ENCODE measurements at places on chromosomes 5 and 9.

DNA sequence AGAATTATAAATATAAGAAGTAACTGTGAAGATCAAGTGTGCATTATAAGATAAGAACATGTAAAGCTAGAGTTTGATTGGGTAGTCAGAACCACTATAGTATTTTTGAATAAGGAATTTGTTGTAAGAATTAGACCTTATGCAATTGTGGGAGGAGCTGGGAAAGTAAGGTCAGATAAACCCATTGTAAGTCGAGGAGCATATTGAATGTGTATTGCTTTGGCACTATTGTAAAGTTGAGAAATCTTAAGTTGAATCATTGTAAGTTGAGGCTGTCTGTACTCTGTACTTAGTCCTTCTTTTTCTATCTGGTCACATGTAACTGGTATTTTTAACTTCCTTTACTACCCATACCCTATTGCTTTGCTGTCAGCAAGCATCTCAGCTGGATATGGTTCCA, 158.7 kb downstream of the CCDC171 start:
- DNase-seq = no peak

GRCh38 chr5:54344653-54345052, 34.3 kb upstream of the ARL15 start:
- DNase-seq = no peak

DNA sequence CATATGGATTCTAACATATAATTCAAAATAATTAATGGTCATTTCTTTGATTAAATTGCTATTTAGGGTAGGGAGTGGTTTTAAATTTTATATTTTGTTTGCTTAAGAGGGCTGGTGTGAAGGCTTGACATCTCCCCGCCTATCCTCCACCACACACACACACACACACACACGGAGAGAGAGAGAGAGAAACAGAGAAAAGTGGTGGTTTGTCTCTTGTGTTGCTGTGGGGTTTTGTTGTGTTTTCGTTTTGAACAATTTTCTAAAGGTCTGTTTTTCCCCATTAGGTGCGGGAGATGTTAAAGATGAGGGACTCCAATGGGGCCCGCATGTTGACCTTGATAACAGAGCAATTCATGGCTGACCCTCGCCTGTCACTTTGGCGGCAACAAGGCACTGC, 161.9 kb downstream of the ZSWIM6 start:
- DNase-seq = no peak

GRCh38 chr5:55232985-55233928, at the start of gene CCNO:
TSS of gene CCNO (minus strand) at chr5:55233608. CDS start at chr5:55233523, 85 bp downstream.
- peak; percentile 83 for DNase-seq

GRCh38 chr9:6428940-6429889, 16.2 kb downstream of the UHRF2 start:
- DNase-seq = no peak

DNA sequence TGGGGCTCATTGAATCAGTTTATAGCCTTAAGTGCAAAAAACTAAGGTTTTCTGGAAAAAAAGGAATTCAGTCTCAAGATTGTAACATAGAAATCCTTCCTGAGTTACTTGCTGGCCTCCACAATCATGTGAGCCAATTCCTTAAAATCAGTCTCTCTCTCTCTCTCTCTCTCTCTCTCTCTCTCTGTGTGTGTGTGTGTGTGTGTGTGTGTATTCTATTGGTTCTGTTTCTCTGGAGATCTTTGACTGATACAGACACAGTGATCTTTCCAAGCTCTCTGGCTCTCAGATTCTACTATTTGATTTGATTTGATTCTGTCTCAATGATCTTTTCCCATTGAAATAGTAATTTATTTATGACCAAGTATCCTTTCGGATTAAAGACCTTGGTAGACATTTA, 74.6 kb downstream of the CFAP95 start:
- no peak for DNase-seq

- no peak for DNase-seq
Measured at GRCh38 chr5:94623011-94623410, 4.5 kb downstream of the SLF1 start.

- DNase-seq = no peak
Measured at GRCh38 chr9:85332487-85332886, 409.3 kb downstream of the AGTPBP1 start.

- no peak for DNase-seq
Measured at GRCh38 chr5:50767588-50767987, 101.2 kb downstream of the PARP8 start.

DNA sequence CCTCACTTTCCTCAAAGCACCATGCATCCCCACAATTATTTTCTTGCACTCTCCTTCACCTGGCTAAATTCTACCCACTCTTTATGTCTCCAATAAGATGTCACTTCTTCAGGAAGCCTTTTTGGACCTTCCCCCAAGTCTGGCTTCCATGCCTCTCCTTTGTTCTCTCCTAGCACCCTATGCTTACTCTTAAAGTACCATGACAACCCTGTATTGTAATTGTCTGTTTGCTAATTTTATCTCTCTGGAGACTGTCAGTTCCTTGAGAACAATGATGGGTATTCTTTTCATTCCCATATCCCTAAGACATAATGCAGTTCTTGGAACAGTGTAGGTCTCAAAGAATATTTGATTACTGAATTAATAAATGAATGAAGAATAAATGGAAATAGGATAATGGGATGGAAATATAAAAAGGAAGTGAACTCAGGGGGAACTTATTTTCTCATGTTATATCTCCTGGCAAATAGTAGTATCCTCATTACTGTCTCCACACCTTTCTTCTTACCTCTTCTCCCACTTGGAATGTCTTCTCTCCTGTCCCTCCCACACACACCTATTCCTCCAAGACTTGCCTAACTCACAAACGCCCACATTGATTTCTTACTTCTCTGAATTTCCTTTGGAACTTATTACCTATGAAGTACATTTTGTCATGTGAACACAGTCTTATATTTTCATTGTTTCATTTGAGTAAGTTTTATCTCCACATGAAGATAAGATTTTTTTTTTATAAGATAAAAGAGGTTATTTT, 499.1 kb downstream of the NFIB start:
- no peak for DNase-seq

- DNase-seq = no peak
Measured at GRCh38 chr9:36834736-36835135, 199.3 kb downstream of the PAX5 start.

DNA sequence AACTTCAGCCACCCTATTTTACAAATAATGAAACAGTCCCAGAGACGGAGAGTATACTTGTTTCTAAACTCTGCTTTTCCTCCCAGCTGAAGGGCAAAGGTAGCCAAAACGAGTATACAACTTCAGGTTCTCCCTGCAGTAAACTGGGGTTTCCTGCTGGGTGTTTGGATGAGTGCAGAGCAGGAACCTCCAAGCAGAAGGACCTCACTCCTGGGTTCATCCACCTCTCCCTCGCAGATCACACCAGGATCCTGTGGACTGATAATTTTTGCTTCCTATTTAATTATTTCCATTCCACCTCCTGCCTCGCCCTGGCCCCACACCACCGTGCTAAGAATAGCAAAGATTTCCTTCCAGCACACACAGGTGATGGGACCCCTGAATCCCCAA, 2.0 kb upstream of the FOXB2 start:
- DNase-seq = no peak

- peak; percentile 57 for DNase-seq
Measured at GRCh38 chr5:66821688-66822429, 225.7 kb downstream of the MAST4 start.

DNA sequence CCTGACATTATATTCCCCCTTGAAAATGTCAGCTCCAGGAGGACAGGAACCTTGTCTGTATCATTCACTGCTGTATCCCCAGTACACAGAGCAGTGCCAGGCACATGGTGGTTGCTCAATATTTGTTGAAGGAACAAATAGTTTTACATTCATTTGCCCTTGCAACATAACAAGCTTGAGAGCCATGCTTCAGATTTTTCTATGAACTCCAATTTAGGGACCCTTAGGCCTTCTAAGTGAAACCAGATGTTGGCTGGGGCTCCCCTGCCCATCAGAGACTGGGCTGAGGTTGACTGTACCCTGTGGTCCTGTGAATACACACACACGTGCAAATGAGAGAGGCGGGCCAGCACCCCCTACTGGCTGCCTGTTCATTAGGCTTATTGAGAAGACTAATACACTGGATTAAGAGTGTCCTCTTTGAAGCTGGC, 214.9 kb upstream of the WWC1 start:
- peak; percentile 22 for DNase-seq

GRCh38 chr9:115849679-115850412, 303.7 kb upstream of the PAPPA start:
- DNase-seq = no peak

GRCh38 chr5:100890461-100891008, 12.5 kb downstream of the ST8SIA4 start:
- DNase-seq = no peak

GRCh38 chr5:149765932-149766331, 35.8 kb downstream of the PPARGC1B start:
- no peak for DNase-seq

DNA sequence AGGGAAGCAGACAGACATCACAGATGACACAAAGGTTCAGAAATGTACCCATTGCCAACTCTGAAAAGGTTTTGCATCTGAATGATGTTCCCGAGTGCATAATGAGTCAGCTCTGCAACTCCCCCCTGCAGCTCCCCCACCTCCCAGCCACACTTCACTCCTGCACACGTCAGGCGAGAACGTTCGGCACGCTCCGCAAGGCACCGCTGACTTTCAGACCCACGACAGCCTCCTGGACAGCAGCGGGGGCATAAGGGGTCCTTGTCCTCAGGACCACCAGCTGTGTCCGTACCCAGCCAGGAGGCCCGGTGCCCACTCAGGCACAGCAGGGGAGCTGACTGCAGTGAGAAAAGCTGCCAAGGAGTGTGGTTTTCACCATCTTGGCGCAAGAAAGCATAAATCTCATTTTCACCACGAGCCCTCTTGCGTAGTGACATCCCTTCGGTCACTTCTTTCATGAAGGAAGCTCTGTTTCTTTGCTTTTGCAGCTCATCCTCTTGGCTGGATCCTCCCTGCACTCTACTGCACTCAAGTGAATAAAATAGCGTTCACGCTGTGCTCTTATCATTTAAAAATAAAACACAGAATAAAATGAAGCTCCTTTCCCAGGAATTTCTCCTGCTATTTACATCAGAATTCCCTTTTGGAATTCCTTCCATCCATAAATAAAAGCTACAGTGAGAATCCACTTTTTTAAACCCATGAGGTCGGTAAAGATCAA, 9.9 kb downstream of the GFPT2 start:
- DNase-seq = no peak

GRCh38 chr5:79974886-79975285, 16.2 kb downstream of the MTX3 start:
- no peak for DNase-seq

GRCh38 chr5:62431735-62432620, 19.4 kb downstream of the IPO11 start:
- no peak for DNase-seq

- DNase-seq = no peak
Measured at GRCh38 chr5:72379936-72380335, 59.8 kb downstream of the PTCD2 start.

GRCh38 chr5:124995421-124995820, 249.0 kb upstream of the ZNF608 start:
- DNase-seq = no peak

GRCh38 chr9:113963017-113963620, 87.0 kb downstream of the ZNF618 start:
- DNase-seq = peak; percentile 60

DNA sequence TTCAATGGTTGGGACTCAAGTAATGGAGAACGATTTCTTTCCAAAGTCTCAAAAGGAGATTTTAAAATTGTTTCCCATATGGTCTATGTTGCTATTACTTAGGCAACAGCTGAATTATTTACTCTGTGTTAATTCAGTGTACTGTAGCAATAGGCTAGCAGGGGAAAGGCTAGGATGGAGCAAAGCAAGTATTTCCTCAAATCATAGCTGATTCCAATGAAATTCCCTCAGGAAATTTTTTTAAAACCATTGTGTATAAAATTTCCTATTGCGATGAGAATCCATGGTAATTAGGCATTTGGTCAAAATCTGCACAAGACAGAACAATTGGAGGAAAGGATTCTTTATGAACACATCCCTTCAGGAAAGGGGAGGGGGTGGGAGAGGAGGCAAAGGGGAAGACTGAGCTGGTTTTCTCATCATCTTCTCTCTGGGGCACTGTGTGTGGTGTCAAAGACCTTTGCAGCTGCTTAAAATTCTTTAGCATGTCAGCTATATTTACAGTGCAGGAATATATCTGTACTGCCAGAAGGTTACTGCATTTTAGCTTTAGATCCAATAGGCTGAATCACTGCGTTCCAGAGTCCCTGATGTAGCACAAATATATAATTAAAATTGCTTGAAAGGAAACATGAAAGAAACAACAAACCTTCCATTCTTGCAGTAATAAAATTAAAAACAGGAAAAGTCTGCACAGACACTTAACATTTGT, 95.3 kb downstream of the ZNF608 start:
- DNase-seq = no peak

DNA sequence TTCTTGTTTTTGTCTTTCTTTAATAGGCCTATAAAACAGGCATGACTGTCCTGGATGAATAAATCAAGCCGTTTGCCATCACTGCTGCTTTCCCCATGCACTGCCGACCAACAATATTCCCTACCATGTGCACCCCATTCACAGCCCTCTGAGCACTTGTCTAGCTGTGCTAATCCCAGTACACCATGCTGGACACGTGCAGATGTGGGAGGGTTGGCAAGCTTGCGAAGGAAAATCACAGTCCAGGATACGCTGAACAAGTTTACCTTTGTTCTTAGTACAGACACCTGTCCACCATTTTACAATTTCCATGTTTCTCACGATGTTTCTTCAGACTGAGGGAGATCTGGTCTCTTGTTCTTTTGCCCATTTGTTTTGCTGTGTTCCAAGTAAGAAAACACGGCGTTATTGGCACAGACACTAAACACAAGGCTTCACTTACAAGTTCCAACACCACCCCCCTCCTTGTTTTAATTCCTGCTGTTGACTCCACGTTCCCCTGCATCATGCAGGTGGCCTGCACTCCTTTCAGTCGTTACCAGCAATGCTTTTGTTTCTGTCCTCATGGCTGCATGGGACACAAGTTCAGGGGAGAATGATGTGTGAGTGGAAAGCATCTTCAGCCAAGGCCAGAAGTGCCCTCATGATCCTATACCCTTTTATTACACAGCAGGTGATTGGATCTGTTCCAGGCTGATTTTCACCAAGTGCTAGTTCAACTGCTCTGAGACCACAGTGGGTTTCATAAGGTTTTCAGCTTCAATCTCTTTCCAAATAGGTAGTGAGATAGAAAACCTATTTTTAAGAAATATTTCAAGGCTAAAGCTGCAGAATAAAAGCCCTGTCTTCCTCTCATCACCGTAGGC, 608.9 kb downstream of the IRX1 start:
- no peak for DNase-seq

- DNase-seq = no peak
Measured at GRCh38 chr9:122406070-122406890, 35.5 kb downstream of the PTGS1 start.

GRCh38 chr5:104793755-104794080, 1231.1 kb upstream of the NUDT12 start:
- DNase-seq = no peak

- no peak for DNase-seq
Measured at GRCh38 chr5:149012350-149012749, 50.5 kb downstream of the SH3TC2 start.

- DNase-seq = peak; percentile 7
Measured at GRCh38 chr9:83698976-83699585, 8.7 kb downstream of the UBQLN1 start.

- no peak for DNase-seq
Measured at GRCh38 chr9:118330191-118330986, 626.2 kb downstream of the TLR4 start.

GRCh38 chr9:104779946-104780535, 16.1 kb downstream of the NIPSNAP3B start:
- DNase-seq = no peak

All from stimulated activated CD4-positive, alpha-beta T cell treated with anti-CD3 and anti-CD28 coated beads, Interleukin-15, amount 100 ng/mL, for 24 hours (primary cell).